ENCODE measurements at places on chromosomes 4 and X. TPM values are rescaled to one million over a fixed set of nuclear protein-coding genes. Genes with fewer than 3 reads are reported as not detected.

DNA sequence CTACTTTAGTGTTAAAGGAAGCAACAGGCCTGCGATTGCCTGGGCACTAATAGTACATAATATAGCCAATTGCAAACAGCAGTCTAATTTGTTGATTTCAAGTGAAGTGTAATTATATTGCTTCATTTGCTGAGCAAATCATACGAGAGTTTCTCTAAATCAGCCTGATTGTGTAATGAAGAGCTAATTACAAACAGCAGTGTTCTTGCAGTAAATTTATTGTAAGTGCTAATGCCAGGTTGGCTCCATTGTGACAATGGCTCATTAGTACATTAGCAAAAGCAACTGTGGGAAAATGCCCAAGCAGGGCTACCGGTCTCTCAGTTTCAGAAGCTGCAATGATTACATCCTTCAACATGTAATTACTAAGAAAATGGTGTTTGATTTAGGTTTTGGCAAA, 591.5 kb downstream of the GALNTL6 start:
- no peaks in the 10 kb centered on the region for H3K36me3 ChIP-seq
- H3K4me3 ChIP-seq, result no peak overlapping the region
- no peaks in the 10 kb centered on the region for H3K4me1 ChIP-seq
- H3K27me3 ChIP-seq, result no peaks in the 10 kb centered on the region
- DNase-seq, result no peak

- no peak for DNase-seq
- no peak overlapping the region for H3K4me3 ChIP-seq
- H3K36me3 ChIP-seq, result no peaks in the 10 kb centered on the region
Observed at GRCh38 chrX:64190136-64190740, 15.3 kb downstream of the AMER1 start.

DNA sequence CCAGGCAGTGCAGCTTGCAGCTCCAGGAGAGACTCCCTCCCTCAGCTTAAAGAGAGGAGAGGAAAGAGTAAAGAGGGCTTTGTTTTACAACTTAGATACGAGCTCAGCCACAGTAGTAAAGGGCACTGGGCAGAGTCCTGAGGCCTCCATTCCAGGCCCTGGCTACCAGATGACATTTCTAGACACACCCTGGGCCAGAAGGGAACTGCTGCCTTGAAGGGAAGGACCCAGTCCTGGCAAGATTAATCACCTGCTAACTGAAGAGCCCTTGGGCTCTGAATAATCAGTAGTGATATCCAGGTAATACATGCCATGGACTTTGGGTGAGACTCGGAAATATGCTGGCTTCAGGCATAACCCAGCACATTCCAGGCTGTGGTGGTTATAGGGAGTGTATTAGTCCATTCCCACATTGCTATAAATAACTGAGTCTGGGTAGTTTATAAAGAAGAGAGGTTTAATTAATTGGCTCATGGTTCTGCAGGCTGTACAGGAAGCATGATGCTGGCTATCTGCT, 15.3 kb upstream of the SLC16A2 start:
- H3K27me3 ChIP-seq, result no peaks in the 10 kb centered on the region
- no peaks in the 10 kb centered on the region for H3K4me1 ChIP-seq
- H3K27ac ChIP-seq, result no peak overlapping the region
- no peak for DNase-seq
- no peak overlapping the region for H3K4me3 ChIP-seq
- H3K36me3 ChIP-seq, result no peaks in the 10 kb centered on the region

GRCh38 chrX:18616688-18617406, 55.1 kb downstream of the RS1 start:
- no peaks in the 10 kb centered on the region for H3K4me1 ChIP-seq
- no peak overlapping the region for H3K27ac ChIP-seq
- no peaks in the 10 kb centered on the region for H3K36me3 ChIP-seq
- H3K27me3 ChIP-seq, result no peaks in the 10 kb centered on the region

DNA sequence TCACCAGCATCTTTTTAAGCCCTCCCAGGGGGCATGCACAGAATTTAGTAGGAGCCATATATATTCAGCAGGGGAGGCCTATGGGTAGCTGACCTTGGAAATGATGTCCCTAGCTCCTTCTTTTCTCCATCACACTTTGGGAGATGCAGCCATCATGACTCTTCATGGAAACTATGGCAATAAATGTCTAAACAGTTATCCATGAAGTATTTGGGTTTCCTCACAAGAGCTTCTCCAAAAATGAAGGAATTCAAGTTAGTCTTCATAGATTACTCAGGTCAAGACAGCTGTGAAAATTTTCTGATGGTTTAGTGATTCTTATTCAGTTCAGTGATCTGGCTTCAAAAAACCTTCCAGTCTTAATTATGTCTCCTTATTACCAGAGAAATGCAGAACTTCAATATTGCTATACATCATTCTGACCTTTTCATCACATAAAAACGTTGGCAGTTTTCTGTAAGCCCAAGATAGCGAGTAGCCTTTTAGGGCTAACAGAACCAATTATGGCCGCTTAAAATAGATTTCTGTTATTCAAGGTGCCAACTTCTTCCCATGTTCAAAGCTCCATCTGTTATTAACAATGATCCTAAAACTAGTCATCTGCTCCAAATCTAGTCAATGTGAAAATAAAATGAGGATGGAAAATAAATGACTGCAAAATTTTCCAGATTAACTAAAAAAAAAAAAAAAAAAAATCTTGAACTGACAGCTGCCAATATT, 52.5 kb downstream of the TMEM156 start:
- H3K4me3 ChIP-seq, result no peak overlapping the region
- H3K27me3 ChIP-seq, result no peaks in the 10 kb centered on the region
- H3K36me3 ChIP-seq, result peaks cover 6% of the 10 kb centered on the region
- DNase-seq, result no peak
- no peak overlapping the region for H3K27ac ChIP-seq
- peaks cover 5% of the 10 kb centered on the region for H3K4me1 ChIP-seq

DNA sequence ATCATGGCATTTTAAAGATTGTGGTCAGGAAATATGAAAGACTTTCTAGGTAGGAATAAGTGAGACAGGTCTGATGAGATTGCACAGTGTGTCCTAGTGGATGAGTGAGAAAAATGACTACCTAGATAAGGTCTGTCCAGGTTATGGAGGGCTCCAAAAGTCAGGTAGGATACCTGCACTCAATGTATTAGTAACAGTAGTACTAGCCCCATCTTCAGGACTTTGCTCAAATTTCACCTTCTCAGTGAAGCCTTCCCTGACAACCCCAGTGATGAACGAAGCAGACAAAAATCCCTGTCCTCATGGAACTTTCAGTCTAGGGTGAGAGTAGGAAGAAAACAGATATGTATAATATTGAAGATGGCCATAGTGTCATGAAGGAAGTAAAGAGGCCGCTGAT, 85.7 kb downstream of the ZIC3 start:
- no peak overlapping the region for H3K27ac ChIP-seq
- H3K36me3 ChIP-seq, result no peaks in the 10 kb centered on the region
- no peaks in the 10 kb centered on the region for H3K4me1 ChIP-seq
- H3K4me3 ChIP-seq, result no peak overlapping the region
- no peak for DNase-seq
- H3K27me3 ChIP-seq, result no peaks in the 10 kb centered on the region

GRCh38 chr4:69689599-69689998, 36.6 kb upstream of the UGT2A1 start:
- H3K27me3 ChIP-seq, result no peaks in the 10 kb centered on the region
- H3K36me3 ChIP-seq, result no peaks in the 10 kb centered on the region
- DNase-seq, result peak; percentile 38
- no peak overlapping the region for H3K4me3 ChIP-seq
- no peaks in the 10 kb centered on the region for H3K4me1 ChIP-seq

FMR1NB gene
- total RNA-seq, result not detected

TRIM2 gene
- total RNA-seq, result 12.3 TPM

Data from CD4-positive, alpha-beta memory T cell (primary cell).